Endothelial cell of umbilical vein (primary cell): ENCODE measurements at places on chromosomes 2 and 18. TPM values are rescaled to one million over a fixed set of nuclear protein-coding genes. Genes with fewer than 3 reads are reported as not detected.

DNA sequence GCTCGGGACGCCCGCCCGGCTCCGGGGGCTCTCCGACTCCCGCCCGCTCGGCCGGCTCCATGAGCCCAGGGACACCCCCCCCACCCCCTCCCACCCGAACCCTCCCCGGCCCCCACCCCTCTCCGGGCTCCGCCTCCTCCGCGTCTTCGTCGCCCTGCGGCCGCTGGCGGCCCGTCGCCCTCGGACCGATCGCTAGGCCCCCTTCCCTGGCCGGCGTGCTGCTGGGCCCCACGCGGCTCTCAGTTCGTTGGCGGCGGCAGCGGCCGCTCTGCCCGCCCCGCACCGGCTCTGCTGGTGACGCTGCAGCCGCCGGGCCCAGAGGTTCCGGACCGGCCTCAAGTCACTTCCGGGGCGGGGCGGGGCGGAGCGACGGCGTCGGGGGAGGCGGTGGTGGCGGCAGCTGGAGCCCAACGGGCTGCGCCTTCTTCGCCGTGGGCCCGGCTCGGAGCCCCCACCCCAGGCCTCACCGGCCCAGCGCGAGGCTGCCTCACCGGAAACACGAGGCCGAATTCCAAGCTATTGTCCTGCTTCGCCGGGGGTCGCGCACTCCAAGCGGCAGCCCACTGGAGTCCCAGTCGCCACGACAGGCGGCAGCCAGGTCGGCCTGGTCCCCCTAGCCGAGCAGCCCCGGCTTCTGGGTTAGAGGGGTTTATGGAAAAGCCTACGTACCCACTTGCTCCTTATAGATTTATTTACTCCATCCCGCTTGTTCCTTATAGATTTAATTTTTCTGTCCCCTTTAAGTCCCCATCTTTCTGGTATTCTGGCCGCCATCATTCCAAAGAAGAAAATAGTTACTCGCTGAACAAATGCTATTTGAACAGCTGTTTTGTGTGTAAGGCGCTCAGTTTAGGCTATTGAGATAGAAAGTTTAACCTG is at the start of gene PSME4:
PSME4 (minus strand) TSS at position 270 of the 879 bp plus-strand sequence; CDS start at position 61, 209 bp downstream.
- no peaks in the 10 kb centered on the region for H3K27me3 ChIP-seq
- H3K4me3 ChIP-seq: peak within 1 kb of the TSS; percentile 93
- peak; percentile 90 for DNase-seq
- peaks cover 17% of the 10 kb centered on the region for H3K4me1 ChIP-seq
- H3K36me3 ChIP-seq: no peaks in the 10 kb centered on the region

GRCh38 chr2:209629597-209629996 is 142.0 kb upstream of the UNC80 start:
- peaks cover 6% of the 10 kb centered on the region for H3K4me1 ChIP-seq
- H3K27me3 ChIP-seq: no peaks in the 10 kb centered on the region
- H3K36me3 ChIP-seq: no peaks in the 10 kb centered on the region
- no peak overlapping the region for H3K27ac ChIP-seq
- DNase-seq: peak; percentile 54

DNA sequence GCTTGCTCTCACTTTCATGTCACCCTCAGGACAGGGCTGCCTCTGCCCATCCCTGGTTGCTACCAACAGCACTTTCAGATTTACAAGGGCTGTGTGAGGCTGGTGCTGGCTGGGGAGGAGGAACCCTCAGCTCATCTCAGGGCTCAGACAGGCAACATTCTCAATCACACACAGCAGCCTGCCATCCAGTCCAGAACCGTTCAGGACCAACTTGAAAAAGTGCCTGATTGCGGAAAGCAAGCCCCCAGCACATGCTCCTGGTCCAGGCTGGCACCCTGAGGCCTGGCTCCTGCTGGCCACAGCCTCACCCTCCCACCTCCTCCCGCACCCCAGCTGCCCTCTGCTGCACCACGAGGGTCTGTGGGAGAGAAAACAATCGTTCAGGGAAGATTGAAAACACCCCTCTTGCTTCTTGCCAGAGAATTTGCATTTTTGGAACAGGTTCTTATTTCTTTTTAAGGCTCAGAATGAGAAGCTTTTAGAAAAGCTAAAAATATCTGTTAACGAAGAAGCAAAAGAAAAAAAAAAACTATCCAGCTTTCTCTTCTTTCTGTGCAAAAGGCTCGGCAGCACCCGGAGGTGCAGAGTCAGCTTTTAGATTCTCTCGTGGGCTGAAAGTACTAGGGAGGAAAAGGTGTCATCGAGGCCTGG is 403.8 kb upstream of the ID2 start:
- no peaks in the 10 kb centered on the region for H3K4me1 ChIP-seq
- H3K27ac ChIP-seq: no peak overlapping the region
- H3K4me3 ChIP-seq: no peak overlapping the region
- H3K27me3 ChIP-seq: no peaks in the 10 kb centered on the region

DNA sequence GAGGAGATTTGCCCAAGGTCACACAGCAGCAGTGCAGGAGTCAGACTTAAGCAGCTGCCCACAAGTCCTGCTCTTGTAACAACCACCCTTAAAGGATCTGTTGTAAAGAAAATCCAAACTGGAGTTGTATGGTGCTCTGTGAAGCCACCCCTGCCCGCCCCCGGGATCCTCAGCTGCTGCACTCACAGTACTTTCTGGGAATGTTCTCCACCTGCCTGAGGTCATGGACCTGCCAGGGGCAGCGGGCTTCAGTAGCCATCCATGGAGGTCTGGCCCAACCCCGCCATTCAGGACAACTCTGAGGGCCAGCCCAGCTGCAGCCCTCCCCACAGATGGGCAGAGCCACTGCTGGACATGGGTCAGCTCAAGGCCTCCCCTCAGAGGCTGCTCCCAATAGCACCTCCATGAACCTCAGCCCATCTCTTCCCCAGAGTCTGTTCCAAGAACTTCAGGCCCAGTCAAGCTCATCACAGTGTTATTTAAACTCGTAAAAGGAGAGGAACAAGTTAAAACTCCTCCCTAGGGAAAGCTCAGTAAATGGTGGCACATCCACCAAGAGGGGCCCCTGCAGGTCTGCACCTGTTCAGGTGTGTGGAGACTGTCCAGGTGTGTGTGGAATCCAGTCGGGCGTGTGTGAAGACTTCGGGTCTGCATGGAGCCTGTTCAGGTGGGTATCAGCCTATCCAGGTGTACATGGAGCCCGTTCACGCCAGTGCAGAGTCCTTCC is 39.4 kb upstream of the GPC1 start:
- H3K27me3 ChIP-seq: no peaks in the 10 kb centered on the region
- peaks cover 2% of the 10 kb centered on the region for H3K4me1 ChIP-seq
- no peak for DNase-seq
- H3K4me3 ChIP-seq: no peak overlapping the region
- no peaks in the 10 kb centered on the region for H3K36me3 ChIP-seq

- no peaks in the 10 kb centered on the region for H3K27me3 ChIP-seq
- no peak overlapping the region for H3K4me3 ChIP-seq
- no peak for DNase-seq
- H3K4me1 ChIP-seq: no peaks in the 10 kb centered on the region
Measured at GRCh38 chr2:223217373-223217772, 165.4 kb downstream of the KCNE4 start.

DNA sequence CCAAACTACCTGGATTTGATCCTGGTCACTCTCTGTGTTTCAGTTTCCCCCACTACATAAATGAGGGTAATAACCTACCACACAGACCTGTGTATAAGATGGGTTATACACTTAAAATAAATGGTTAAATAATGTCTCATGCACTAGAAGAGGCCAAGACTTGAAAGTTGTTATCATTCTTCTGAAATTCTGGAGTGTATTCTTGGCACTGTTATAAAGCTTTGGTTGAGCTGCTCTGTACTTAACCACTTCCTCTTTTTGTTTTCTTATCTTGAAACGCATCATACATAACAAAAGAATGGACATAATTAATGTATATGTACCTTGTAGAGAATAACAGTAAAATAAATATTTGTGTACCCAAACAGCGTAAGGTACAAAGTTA is 281.0 kb downstream of the AFF3 start:
- peak; percentile 63 for DNase-seq
- no peak overlapping the region for H3K4me3 ChIP-seq
- H3K27ac ChIP-seq: peak overlapping the region; percentile 82

- H3K36me3 ChIP-seq: no peaks in the 10 kb centered on the region
- H3K27ac ChIP-seq: no peak overlapping the region
- no peak overlapping the region for H3K4me3 ChIP-seq
- no peak for DNase-seq
Measured at GRCh38 chr2:102417946-102418345, 5.0 kb upstream of the IL18RAP start.

DNA sequence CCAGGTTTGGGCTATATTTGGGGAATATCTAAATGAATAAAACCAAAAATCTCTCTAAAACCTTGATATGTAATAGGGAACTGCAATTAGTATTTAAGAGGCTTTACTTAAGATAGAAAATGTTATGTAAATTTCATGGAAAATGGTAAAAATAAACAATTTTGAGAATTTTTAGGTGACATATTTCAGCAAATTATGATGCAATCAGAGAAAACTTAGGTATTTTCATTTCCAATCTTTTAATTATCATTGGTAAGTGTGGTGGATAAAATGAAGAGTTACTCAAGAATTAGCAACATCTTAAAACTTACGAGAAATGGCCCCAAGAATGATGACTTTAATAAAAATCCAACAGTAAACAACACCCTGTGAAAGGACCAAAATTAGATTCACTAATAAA is 571.4 kb downstream of the ERBB4 start:
- H3K4me3 ChIP-seq: no peak overlapping the region
- no peaks in the 10 kb centered on the region for H3K36me3 ChIP-seq
- H3K27me3 ChIP-seq: no peaks in the 10 kb centered on the region
- no peaks in the 10 kb centered on the region for H3K4me1 ChIP-seq
- no peak overlapping the region for H3K27ac ChIP-seq

The CKAP2L gene
- total RNA-seq: 25.2 and 30.7 TPM in 2 replicates

The INO80B gene
- 24.2 and 28.1 TPM in 2 replicates for total RNA-seq

The GCKR gene
- total RNA-seq: 0.27 and 1.2 TPM in 2 replicates

The CTAGE1 gene
- total RNA-seq: not detected in 2 replicates

The FHL2 gene
- total RNA-seq: 178 and 197 TPM in 2 replicates

The GCG gene
- total RNA-seq: not detected in 2 replicates
